ENCODE measurements at places on chromosomes 12 and 14.

- DNase-seq, result no peak
Observed at GRCh38 chr12:10759657-10760056, 36.5 kb upstream of the YBX3 start.

DNA sequence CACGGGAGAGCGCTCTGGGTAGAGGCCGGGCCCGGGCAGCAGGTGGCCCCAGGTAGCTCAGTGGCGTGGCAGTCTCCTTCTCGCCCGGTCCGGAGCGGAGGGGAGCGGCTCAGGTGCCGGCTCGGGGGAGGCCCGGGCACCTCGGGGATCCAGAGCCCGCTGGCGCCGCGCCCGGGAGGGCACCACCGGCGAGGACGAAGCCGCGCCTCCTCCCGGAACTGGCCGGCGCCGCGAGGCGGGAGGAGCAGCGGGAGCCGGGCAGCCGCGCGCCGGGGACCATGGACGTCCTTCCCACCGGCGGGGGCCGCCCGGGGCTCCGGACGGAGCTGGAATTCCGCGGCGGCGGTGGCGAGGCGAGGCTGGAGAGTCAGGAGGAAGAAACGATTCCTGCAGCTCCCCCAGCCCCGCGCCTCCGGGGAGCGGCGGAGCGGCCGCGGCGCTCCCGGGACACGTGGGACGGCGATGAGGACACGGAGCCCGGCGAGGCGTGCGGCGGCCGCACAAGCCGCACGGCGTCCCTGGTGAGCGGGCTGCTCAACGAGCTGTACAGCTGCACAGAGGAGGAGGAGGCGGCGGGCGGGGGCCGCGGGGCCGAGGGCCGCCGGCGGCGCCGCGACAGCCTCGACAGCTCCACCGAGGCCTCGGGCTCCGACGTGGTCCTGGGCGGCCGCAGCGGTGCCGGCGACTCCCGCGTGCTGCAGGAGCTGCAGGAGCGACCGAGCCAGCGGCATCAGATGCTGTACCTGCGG is 21.5 kb upstream of the GNS start:
- DNase-seq, result peak; percentile 5

DNA sequence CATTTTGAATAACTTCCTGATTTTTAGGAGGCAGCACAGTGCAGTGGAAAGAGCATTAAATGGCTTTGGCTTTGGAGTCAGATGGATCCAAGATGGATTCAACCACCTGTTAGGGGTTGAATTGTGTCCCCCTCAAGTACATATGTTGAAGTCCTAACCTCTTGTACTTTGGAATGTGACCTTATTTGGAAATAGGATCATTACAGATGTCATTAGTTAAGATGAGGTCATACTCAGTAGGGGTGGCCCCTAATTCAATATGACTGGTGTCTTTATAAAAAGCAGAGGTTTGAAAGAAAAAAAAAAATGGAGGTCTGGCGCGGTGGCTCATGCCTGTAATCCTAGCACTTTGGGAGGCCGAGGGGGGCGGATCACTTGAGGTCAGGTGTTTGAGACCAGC is 18.8 kb downstream of the ATP5MC2 start:
- DNase-seq, result no peak

DNA sequence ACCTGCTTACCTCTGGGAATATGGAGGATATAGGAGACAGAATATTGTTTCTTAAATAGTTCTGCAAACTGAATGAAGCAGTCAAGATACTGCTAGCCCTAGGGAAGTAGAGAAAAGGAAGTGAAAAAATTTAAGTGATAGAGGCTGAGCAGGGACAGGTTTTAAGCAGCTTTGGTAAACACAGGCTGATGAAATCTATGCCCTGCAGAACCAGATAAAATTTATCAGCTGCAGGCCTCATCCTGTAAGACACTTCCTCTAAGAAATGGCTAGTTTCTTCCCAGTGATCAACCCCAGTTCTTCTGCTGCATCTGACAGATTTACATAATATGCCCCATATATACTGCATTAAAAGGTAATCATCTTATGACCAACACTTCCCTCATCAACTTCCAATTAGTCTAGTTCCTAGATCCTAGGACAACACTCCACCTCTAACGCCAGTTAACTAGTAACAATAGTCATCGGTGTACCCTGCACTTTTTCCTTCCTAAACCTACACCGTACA is 1.3 kb upstream of the ESYT1 start:
- no peak for DNase-seq

GRCh38 chr12:55875704-55876467 is 33.1 kb upstream of the MMP19 start:
- DNase-seq, result no peak

GRCh38 chr14:58752289-58752688 is 114.5 kb downstream of the DACT1 start:
- no peak for DNase-seq

DNA sequence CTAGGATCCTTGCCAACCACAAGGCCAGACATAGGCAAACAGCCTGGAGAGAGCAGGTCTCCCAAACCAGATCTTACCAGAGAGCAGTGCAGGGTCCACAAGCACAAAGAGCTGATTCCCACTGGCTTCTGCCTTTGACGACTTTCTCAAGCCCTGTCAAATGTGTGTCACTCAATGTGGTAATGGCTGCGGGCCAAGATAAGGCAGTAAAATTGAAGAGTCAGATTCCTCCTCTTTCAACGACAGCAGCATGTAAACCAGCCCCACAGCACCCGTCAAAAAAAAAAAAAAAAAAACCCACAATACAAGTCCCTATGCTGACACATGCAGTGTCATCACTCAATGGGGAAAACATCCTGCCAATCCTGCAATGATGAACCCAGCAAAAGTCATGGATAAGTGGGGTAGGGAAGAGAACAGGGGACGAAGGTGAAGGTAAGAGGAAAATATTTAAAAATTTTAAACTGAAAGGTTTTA is at the start of gene STON2:
Gene STON2 (minus strand): TSS at position 123 of the 477 bp plus-strand sequence. CDS start 1,942 bp downstream, outside the sequence.
- peak; percentile 18 for DNase-seq

- no peak for DNase-seq
Observed at GRCh38 chr14:90319173-90319572, 12.6 kb downstream of the NRDE2 start.

DNA sequence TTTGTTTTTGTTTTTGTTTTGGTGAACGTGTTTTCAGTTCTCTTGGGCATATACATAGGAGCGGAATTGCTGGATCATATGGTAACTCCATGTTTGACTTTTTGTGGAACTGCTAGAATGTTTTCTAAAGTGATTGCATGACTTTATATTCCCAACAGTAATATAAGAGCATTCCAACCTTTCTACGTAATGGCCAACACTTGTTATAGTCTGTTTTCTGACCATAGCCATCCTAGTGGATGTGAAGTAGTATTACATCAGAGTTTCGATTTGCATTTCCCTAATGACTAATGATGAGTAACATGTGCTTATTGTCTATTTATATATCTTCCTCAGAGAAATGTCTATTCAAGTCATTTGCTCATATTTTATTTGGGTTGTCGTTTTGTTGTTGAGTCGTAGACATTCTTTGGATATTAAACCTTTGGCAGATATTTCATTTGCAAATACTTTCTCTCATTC is 268.7 kb downstream of the AEBP2 start:
- no peak for DNase-seq

Data from stimulated activated CD8-positive, alpha-beta memory T cell treated with anti-CD3 and anti-CD28 coated beads, Interleukin-2, amount 100 ng/mL, for 48 hours (primary cell).